ENCODE measurements at places on chromosomes 11 and 22.

DNA sequence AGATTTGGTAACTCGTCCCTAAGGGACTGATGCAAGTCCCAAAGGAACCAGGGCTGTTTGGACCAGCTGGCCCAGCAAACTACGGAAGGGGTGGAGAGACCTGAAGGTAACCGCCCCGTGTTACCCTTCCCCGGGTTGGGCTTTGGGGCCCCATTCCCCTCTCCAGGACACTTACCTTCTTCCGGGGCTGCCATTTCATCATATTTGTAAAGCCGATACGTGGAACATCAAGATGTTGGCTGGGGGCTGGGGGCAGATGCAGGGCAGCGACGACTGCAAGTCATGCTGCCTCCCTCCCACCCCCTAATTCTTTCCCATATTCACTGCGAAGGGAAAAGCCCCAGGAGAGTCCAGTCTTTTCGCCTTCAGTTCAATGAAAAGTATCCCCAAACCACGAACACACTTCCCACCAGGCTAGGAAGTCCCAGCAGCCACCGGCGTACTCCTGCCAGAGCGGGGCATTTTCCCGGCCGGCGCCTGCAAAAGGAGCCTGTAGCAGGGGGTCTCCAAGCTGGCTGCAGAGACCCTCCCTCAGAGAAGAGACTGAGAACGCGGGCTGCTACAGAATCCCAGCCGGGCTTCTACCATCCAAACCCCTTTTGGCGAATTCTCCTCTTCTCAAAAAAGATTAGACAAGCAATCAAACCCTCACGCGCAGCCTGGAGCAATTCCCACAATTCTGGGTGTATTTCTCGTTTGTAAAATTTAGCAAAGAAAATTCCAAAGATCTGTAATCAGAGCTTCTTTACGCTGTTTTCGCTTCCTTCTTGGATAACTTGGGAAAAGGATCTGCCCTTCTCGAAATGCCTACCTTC lies 236.7 kb downstream of the TTC28 start:
- DNase-seq: no peak

- DNase-seq: no peak
Measured at GRCh38 chr11:96272529-96273222, 70.3 kb downstream of the MAML2 start.

DNA sequence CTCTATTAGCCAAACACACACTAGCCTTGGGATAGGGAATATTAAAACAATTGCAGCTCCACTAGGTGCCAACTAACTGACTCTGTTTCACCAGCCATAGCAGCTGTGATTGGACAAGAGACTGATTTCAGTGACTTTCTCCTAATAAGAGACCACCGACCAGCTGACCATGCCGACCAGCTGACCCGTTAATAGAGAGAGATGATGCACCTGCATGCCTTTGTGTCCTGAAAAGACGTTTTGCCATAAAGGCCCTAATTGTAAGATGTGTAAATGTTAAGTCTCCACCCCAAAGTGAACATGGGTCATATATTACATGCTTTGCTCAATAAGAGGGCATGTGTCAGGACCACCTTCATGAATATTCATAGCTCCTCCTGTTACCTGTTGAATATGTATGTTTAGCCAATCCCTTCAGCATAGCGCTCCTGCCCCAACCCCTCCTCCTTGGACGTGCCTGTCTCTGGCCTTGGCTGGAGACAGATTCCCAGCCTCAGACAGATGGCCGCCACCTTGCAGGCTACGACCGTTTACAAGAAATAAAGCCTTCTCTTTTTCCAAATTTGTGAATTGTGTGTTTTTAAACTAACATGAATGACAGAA lies 1.3 kb upstream of the NADSYN1 start:
- peak; percentile 49 for DNase-seq

DNA sequence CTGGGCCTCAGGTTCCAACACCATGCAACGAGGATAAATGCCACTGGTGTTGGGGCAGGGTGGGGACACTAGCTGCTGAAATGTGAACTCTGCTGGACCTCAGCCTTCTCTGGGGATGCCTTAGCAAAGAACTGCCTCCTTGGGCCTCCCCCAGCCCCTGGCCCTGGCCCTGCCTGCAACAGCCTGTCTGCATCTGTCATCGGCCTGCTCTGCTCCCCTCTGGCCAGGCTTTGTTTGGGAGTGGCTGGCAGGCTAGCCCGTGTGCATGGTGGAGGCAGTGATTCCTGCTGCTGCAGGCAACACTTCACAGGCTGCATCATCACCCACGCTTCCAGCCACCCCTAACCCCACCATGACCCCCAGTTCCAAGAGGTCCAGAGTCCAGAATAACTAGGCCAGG lies 11.5 kb upstream of the MYOD1 start:
- no peak for DNase-seq

- DNase-seq: no peak
Measured at GRCh38 chr22:29095459-29095858, 22.6 kb downstream of the KREMEN1 start.

All from GF-D8 (cell line).